IMR-90 (cell line): ENCODE measurements at places on chromosomes 6 and 20. TPM values are rescaled to one million over a fixed set of nuclear protein-coding genes. Genes with fewer than 3 reads are reported as not detected.

MAFB gene
- total RNA-seq, result not detected in 2 replicates

DEFB132 gene
- total RNA-seq, result not detected in 2 replicates

NKX2-4 gene
- total RNA-seq, result not detected in 2 replicates

RBPJL gene
- not detected in 2 replicates for total RNA-seq

CLIC1 gene
- total RNA-seq, result 992 and 1,185 TPM in 2 replicates

DNA sequence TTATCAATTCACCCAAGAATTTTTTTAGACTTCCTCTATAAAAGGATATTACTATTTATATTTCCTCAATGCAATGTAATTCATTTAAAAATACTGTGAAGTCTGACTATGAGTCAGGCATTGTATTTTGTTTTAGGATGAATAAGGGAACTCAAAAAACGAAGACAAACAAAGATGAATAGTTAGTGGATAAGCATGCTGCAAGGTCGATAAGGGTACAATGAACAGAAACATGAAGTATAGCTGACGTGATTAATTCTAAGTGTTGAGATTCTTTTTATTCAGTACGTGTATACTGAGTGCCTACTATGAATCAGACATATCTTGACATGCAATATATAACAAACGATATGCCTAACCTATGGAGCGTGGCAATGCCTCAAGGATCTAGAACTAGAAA is 105.4 kb downstream of the PDE10A start:
- no peak for DNase-seq

DNA sequence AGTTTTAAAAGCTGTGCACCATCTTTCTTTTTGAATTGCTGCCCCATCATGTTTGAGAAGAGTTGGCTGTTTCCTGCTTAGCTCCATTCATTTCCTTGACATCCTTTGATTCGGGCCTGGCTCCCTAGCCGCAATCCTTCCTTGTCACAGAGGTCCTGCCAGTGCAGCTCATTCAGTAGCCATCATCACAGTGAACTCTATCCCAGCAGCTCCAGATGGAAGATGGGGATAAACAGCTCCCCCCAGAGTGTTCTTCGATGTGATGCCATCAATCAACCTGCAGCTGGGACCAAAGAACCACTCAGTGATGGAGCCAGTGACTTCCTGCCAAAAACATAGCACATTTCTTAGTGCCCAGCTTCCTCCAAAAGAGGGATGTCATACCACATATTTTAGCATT is 158.8 kb downstream of the FRK start:
- no peak for DNase-seq

GRCh38 chr6:31610968-31611367 is 4.1 kb upstream of the AIF1 start:
- no peak for DNase-seq

DNA sequence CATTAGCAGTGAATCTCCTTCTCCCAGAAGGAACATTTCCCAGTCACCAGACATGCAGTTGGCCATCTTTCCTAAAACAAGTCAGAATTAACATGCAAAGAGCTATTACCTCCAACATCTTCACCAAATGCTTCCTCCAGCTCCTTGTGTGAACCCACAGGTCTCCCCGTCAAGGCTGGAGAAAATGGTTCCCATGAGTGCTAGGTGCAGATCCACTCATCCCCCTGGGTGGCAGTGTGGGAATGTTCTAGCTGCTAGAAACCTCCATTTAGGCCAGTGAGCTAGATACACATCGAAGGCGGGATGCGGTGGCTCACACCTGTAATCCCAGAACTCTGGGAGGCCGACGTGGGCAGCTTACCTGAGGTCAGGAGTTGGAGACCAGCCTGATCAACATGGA is 603.9 kb upstream of the SLC35B3 start:
- no peak for DNase-seq

GRCh38 chr20:33480048-33480447 is 9.8 kb upstream of the CBFA2T2 start:
- no peak for DNase-seq

DNA sequence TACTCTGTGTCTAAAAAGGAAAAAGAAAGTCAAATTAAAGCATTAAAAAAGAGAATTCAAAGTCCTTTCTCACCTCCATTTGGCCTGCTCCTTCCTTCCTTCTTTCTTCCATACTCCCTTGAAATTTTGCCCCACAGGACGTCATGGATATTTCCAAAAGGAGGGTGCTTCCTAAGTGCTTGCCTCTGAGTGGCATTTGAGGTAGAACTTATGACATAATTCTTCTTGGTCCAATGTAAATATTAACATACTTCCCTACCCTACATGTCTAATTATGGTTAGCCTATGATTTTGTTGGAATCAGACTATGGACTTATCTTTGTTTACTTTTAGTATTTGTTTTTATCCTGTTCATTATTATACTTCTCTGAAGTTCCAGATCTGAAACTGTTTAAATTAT is 132.3 kb downstream of the PFDN4 start:
- peak; percentile 17 for DNase-seq

DNA sequence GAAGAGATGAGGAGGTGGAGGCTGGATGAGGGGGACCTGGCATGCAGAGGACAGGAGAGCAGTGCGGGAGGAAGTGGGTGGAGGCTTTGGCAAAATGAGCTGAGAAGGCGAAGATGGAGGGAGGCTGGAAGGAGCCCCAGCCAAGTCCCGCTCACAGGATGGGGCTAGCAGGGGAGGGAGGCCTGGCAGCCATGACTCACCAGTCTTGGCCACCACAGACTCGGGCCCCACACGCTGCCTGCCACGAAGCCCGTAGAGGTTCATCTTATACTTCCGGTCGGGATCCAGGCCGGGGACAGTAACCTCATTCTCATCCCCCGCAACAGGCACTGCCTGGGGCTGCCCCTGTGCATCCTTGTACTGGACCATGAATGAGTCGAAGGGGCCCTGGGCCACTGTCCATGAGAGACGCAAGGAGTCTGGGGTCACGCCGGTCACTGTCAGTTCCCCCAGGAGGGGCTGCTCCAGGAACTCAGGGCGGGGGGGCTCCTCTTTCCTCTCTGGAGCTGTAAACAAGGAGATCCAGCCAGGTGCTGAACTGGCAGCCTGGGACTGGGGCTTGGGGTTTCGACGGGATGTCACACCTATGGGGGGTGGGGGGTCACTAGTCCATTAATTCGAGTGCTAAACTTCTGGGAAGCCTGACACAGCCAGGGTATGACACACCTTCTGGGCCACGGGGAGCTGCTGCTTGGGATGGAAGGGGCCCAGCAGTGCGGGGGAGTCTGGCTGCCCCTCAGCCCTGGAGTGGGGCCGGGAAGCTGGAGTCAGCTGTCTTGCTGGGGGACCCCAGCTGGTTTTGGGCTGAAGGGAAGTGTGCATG is 27.8 kb downstream of the TNXB start:
- DNase-seq, result peak; percentile 89

DNA sequence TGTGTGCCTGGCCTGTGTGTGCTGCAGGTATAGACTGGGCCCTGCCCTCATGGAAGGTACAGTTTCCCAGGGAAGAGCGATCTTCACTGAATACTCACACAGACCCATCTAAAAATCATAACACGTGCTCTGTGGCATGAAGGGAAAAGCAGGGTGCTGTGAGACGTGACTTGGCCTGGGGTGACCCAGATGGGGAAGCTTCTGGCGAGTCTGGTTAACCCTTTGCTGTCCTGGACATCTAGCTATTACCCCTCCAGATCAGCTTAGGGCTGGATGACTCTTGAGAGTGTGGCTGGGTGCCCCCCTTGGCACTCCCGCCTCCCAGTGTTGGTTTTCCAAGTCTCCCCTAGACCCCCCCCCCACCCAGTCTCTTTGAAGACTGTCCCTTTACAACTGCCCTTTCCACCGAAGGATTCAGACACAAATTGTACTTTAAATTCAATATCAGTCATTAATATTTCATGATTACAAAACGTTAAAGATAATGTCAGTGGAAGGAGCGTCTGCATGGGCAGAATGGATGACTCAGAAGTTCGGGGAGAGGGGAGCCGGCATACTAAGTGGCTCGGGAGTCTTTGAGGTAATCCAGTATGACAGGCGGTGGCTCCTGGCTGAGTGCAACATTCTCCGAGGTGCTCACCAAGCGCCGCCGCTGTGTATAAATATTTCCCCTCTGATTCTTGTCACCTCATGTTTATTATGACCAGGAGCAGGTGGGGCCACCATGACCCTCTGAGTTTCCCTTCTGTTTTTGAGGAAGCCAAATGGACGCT is 77.3 kb downstream of the CD40 start:
- no peak for DNase-seq

DNA sequence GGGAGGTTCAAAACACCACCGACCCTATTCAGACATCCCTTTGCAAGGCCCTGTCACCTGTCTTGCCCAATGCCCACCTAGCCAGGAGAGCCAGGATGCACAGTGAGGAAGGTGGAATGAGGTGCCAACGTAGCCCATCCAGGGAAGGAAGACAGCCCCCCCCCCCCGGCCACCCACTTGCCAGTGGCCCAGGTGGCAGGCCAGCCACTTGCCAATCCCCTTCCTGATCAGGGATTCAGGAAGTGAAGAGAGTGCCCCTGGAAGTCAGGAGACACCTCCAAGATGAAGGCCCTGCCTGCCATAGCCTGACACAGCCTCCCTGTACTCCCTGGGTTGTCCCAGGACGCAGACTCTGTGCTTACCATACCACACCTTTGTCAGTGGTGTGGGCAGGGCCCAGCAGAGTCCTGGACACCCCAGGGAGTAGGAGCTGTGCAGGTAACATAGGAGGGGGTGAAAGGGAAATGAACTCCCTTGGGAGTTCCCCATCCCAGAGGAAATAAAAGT is 54.7 kb downstream of the MRPL14 start:
- no peak for DNase-seq

DNA sequence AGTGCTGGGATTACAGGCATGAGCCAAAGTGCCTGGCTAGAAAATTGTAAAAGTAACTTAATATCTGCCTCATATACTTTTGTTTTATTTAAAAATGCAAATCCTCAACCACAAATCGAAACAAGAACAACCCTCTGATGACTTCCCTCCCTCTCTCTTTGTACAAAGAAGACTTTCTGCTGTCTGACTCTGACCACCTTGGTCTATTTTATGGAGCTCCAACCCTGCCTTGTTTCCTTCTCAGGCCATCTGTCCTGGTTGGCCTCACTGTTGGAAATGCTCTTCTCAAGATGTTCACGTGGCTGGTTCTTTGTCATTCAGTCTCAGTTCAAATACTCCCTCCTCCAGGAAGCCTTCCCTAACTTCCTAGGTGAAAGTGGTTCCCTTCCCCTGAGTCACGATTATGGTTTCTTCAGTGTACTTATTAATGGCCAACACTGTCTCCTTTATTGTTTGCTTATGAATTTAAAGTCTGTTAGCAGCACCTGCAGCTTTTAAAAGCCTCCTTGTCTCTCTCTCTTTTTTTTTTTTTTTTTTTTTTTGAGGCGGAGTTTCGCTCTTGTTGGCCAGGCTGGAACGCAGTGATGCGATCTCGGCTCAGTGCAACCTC is 151.5 kb upstream of the SALL4 start:
- no peak for DNase-seq

DNA sequence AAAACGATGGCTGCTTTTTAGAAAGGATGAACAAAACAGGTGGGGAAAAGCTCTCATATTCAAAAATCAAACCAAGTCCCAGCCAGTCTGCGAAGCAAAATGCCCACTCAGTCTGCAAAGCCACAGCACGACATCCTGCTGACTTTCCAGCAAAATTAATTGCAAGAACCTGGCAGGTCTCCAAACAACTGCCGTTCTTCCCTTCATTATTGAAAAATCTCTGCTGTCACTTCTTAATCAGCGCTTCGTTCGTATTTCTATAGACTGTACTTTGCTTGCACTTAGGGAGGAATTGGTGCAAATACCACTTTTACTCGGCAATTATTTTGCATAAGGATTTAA is 222.4 kb downstream of the CBLN4 start:
- DNase-seq, result no peak

- DNase-seq, result no peak
Measured at GRCh38 chr20:47847884-47848485, 62.7 kb upstream of the SULF2 start.

- no peak for DNase-seq
Measured at GRCh38 chr6:93177438-93177837, 241.9 kb downstream of the EPHA7 start.

- no peak for DNase-seq
Measured at GRCh38 chr6:134247231-134247833, 70.6 kb downstream of the SGK1 start.

DNA sequence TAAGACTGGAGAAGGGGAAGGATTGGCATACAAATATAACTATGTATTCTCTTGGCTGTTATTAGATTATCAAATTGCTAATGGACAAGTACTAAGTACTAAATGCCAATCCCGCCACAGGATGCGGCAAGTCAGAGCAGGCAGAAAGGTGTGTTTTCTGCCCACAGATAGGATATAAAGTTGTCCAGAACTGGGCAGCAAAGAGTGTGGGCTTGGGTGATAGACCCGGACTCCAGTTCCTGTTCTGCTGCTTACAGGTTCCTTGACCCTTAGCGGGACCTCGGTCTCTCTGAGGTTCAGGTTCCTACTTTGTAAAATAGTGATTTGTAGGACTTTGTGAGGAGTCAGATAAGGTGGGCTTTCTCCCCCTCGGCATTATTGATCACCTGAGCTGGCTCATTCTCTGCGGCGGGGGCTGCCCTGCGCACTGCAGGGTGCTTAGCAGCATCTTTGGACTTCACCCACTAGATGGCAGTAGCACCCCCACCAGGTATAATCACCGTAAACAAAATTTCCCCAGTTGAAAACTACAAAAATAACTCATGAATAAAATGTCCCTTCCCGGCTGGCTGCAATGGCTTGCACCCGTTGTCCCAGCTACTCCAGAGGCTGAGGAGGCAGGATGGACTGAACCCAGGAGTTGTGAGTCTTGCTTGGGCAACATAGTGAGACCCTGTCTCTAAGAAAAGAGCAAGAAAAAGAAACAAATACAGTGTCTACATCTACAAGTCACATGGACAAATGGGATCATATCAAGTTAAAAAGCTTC is 193.1 kb downstream of the DOK5 start:
- DNase-seq, result peak; percentile 5

DNA sequence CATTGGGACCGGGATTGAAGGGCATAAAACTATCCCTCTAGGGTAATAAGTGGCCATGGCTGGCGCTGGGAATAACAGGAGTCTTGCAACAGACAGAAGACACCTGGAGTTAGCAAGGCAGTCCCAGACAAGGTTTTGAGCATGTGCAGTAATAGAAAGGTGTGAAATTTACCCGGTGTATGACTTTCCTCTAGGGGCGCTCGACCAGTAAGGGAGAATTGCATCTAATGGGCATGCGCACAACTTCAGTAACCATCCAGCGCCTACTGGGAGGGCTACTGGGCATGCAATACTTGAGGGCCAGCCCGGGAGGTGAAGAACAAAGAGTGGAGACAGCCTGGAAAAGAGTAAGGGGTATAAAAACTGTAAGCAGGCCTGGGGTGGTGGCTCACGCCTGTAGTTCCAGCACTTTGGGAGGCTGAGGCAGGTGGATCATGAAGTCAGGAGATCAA is 32.7 kb downstream of the SERPINB6 start:
- DNase-seq, result no peak
